Left kidney (tissue), 8 donors: ENCODE measurements at places on chromosomes 7 and 10. TPM values are rescaled to one million over a fixed set of nuclear protein-coding genes. Genes with fewer than 3 reads are reported as not detected.

- DNase-seq: no peak
These were observed 11.7 kb downstream of the PLAC9 start for GRCh38 chr10:80144067-80144695.

- no peak for DNase-seq
These were observed 75.3 kb upstream of the GRB10 start for GRCh38 chr7:50857804-50858489.

DNA sequence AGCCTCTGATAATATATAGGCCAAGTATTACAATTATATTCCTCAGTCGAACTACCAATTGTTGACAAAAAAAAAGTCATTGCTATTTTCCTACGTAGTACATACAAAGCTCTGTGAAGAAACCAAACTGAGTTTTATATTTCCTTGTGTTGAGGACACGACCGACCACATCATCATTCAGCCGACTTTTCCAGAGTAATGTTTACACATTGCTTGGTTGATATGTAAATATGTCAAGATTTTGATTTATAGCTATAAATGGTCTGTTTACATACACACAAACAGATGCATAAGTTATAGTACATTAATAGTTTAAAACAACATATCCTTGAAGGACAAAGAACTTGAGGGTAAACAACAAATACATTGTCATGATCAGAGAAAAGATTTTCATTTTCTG lies 121.5 kb downstream of the CRPPA start:
- DNase-seq: no peak

MOGAT3 gene
- polyA plus RNA-seq: 0.90 TPM

DNA sequence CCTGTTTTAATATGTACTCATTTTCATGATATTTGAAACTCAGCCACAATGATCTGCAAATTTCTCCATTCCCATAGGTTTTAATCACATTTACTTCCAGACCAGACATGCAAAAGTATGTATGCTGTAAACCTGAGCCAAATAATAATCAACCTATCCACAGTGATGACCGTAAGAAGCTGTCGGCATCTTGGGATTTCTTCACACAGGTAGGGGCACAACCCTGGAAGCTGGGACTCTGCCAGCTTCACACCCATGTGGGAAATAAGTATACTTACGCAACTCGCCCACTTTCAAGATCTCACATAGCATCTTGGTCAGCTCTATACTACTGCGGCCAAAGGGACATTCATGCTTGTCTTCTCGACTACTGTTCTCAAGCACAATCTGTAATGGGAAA lies 352.3 kb downstream of the ELMO1 start:
- DNase-seq: no peak

SPDYE6 gene
- polyA plus RNA-seq: 6.3 TPM
